Tibial artery (tissue), 4 donors: ENCODE measurements at places on chromosomes 7 and 10.

DNA sequence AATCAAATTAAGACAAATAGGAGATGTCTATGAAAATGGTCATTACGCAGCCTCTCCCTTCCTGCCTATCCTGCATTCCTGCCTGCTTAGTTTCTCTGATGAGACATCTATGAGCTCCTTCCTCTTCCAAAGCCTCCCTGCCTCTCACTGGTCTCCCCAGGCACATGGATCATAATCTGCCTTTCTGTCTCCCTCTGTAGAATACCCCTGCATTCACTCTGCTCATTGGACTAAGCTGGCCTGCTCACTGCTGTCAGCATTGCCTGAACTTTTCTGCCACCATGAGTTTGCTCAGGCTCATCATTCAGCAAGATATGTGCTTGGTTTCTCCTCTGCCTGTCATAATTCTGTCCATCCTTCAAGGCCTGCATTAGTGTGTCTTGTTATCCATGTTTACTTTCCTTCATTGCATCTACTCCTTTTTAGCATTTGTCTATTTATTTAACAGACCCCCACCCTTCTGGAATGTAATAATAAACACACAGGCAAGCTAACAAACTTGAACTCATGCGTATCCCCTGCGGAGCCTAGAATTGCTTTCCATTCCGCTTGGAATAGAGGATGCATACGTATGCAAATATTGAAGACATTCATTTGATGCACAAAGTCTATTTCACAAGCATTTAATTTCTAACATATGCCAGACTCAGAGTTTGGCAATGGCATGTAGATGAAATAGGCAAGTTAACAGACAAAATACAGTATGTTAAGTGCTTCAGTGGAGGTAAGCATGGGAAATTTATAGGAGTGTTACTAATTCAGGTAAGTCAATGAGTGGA lies 88.3 kb downstream of the PTPRZ1 start:
- no peaks in the 10 kb centered on the region for H3K36me3 ChIP-seq
- no peak overlapping the region for H3K4me3 ChIP-seq
- no peak overlapping the region for H3K27ac ChIP-seq
- no peaks in the 10 kb centered on the region for H3K4me1 ChIP-seq
- H3K27me3 ChIP-seq = no peaks in the 10 kb centered on the region
- DNase-seq = no peak

DNA sequence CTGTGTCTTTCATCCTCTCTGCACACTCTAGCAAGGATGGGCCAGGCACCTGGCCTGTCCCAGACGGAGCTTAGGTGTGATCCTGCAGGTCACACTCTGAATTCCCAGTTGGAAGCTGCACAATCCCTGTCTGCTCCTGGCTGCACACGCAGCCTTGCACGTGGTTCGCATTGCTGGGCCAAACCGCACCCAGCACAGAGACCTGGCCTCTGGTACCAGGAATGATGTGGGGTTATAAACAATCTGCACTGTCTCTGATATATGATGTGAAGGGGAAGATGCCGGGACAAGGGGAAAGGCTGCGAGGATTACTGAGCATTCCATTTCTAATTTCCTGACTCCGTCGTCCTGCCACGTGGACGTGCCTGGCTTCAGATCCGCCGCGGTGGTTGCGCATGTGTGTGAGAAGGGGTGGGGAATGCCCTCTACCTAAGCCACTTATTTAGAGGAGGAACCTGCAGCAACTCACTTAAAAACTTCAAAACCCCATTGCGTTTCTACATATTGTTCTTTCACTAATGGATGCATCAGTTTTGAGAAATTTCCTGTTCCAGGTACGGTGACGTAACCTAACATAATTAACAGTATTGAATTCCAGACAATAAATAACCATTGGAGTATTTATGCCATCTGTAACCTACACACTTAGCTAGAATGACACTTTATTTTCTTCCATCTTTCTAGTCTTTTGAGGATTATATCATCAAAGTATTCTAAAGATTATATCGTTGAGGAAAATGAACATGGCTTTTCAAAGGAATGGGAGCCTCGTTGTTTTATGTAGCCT lies 559.7 kb upstream of the MGMT start:
- no peaks in the 10 kb centered on the region for H3K4me1 ChIP-seq
- no peak overlapping the region for H3K4me3 ChIP-seq
- DNase-seq = no peak
- no peaks in the 10 kb centered on the region for H3K27me3 ChIP-seq

DNA sequence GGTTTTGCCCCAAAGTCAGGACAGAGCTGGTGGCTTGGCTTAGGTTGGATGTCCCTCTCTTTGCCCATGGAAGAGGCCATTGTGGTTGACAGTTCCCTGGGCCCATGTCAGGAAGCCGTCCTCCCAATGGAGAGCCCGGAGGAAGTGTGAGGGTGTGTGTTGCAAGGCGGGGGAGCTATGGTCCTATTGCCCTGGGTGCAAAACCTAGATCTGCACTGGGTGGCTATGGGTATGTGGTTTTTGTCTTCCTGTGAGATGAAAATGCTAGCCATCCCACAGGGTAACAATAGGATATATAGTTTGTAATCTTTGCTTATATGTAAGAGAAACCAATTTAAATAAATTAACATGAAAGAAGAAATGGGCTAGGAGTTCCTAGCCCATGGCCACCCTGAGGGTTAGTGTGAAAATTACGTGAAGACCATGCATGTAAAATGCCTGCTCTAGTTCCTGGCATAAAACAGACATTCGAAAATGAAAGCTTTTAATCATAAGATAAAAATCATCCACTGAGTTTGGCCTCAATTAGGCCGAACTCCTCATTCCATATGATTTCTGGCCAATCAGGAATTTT lies 189.2 kb downstream of the PLPP4 start:
- H3K27me3 ChIP-seq = no peaks in the 10 kb centered on the region
- no peak overlapping the region for H3K4me3 ChIP-seq
- no peak for DNase-seq
- no peak overlapping the region for H3K27ac ChIP-seq
- H3K36me3 ChIP-seq = no peaks in the 10 kb centered on the region

GRCh38 chr10:118800920-118801319 lies 46.1 kb upstream of the CACUL1 start:
- H3K27ac ChIP-seq = no peak overlapping the region
- no peaks in the 10 kb centered on the region for H3K27me3 ChIP-seq
- no peaks in the 10 kb centered on the region for H3K4me1 ChIP-seq
- no peak overlapping the region for H3K4me3 ChIP-seq

DNA sequence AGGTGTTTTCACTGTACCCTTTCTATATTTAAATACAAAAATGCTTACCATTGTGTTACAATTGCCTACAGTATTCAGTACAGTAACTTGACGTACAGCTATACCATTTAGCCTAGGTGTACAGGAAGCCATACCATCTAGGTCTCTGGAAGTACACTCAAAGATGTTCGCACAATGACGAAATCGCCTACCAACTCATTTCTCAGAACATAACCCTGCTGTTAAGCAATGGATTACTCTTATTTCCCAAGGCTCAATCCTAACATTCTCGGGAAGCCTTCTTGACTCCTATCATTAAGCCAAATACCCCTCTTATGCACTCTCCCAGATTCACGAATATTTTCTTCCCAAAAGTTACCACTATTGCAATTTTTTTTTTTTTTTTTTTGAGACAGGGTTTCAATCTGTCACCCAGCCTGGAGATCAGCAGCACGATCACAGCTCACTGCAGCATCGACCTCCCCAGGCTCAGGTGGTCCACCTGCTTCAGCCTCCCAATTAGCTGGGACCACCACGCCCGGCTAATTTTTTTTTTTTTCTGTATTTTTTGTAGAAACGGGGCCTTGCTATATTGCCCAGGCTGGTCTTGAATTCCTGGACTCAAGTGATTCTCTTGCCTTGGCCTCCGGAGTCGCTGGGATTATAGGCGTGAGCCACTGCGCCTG lies 1.5 kb downstream of the CWF19L1 start:
- no peak overlapping the region for H3K4me3 ChIP-seq
- DNase-seq = no peak
- H3K27ac ChIP-seq = no peak overlapping the region
- H3K36me3 ChIP-seq = peaks cover under 1% of the 10 kb centered on the region
- H3K4me1 ChIP-seq = peaks cover 22% of the 10 kb centered on the region
- no peaks in the 10 kb centered on the region for H3K27me3 ChIP-seq

GRCh38 chr7:3960050-3960763 lies 659.2 kb downstream of the SDK1 start:
- no peaks in the 10 kb centered on the region for H3K4me1 ChIP-seq
- no peak for DNase-seq
- peaks cover 24% of the 10 kb centered on the region for H3K36me3 ChIP-seq
- no peaks in the 10 kb centered on the region for H3K27me3 ChIP-seq

DNA sequence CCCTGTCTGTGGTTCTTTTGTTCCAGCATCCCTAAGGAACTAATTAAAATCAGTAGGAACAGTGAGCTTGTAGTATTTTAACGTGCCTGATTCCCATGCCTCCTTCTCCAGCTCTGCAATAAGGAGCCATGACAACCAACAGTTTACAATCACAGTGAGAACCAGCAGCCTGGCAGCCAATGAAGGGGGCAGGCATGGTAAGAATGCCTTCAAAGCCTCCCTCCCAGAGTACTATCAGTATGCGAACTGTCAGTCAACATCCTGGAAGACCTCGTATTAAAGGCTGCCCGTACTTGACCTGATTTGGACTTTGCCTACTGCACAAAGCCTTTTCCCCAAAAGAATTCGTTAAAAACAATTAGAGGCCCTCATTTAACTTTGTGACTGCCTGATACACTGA lies 7.7 kb downstream of the ZPBP start:
- no peaks in the 10 kb centered on the region for H3K4me1 ChIP-seq
- no peak for DNase-seq
- no peak overlapping the region for H3K4me3 ChIP-seq

- no peaks in the 10 kb centered on the region for H3K36me3 ChIP-seq
- H3K4me3 ChIP-seq = no peak overlapping the region
- H3K27ac ChIP-seq = no peak overlapping the region
- DNase-seq = no peak
- H3K4me1 ChIP-seq = no peaks in the 10 kb centered on the region
Measured at GRCh38 chr10:112932658-112933057, 17.4 kb upstream of the TCF7L2 start.

GRCh38 chr10:58299580-58299979 lies 30.6 kb downstream of the CISD1 start:
- no peaks in the 10 kb centered on the region for H3K36me3 ChIP-seq
- no peak overlapping the region for H3K4me3 ChIP-seq
- no peak overlapping the region for H3K27ac ChIP-seq
- no peaks in the 10 kb centered on the region for H3K27me3 ChIP-seq
- peak; percentile 33 for DNase-seq

GRCh38 chr7:36286226-36286625 lies 103.4 kb upstream of the ANLN start:
- H3K4me3 ChIP-seq = no peak overlapping the region
- H3K27ac ChIP-seq = no peak overlapping the region
- no peak for DNase-seq
- H3K4me1 ChIP-seq = peaks cover 12% of the 10 kb centered on the region

DNA sequence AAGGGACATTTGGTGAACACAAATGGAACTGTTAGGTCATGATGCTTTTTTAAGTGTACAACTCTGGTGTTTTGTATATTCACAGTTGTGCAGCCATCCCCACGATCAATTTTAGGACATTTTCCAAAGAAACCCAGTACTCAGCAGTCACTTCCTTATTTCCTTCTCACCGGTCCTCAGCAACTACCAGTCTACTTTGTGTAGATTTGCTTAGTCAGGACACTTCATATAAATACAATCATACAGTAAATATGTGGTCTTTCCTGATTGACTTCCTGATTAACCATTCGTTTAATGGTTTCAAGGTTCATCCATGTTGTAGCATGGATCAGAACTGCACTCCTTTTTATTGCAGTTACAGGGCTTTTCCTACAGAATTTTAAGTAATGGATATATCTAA lies 14.4 kb downstream of the SGPL1 start:
- H3K4me3 ChIP-seq = no peak overlapping the region
- no peaks in the 10 kb centered on the region for H3K27me3 ChIP-seq
- H3K4me1 ChIP-seq = no peaks in the 10 kb centered on the region
- no peak overlapping the region for H3K27ac ChIP-seq
- no peaks in the 10 kb centered on the region for H3K36me3 ChIP-seq

GRCh38 chr7:1385809-1386622 lies 73.3 kb downstream of the MICALL2 start:
- no peak overlapping the region for H3K4me3 ChIP-seq
- H3K4me1 ChIP-seq = no peaks in the 10 kb centered on the region
- H3K36me3 ChIP-seq = no peaks in the 10 kb centered on the region
- no peak overlapping the region for H3K27ac ChIP-seq
- no peak for DNase-seq

- peaks cover 5% of the 10 kb centered on the region for H3K4me1 ChIP-seq
- no peaks in the 10 kb centered on the region for H3K36me3 ChIP-seq
- no peaks in the 10 kb centered on the region for H3K27me3 ChIP-seq
- H3K4me3 ChIP-seq = no peak overlapping the region
- DNase-seq = no peak
Measured at GRCh38 chr7:35252612-35253459, 1.1 kb downstream of the TBX20 start.

GRCh38 chr10:104197364-104197763 lies 34.8 kb downstream of the CFAP43 start:
- DNase-seq = no peak
- no peaks in the 10 kb centered on the region for H3K36me3 ChIP-seq
- H3K27ac ChIP-seq = no peak overlapping the region
- no peak overlapping the region for H3K4me3 ChIP-seq
- H3K4me1 ChIP-seq = no peaks in the 10 kb centered on the region

DNA sequence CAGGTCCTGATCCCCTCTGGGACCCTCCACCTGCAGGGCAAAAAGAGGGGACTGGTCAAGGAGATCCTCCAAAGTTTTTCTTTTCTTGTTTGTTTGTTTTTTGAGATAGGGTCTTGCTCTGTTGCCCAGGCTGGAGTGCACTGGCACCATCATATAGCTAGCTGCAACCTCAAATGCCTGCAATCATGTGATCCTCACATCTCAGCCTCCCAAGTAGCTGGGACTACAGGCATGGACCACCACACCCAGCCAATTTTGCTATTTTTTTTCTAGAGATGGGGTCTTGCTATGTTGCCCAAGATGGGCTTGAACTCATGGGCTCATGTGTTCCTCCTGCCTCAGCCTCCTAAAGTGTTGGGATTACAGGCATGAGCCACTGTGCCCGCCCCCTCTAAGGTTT lies 41.0 kb downstream of the EPHB4 start:
- no peaks in the 10 kb centered on the region for H3K4me1 ChIP-seq
- no peak overlapping the region for H3K4me3 ChIP-seq
- H3K27ac ChIP-seq = no peak overlapping the region
- H3K27me3 ChIP-seq = peaks cover 49% of the 10 kb centered on the region

- H3K27ac ChIP-seq = no peak overlapping the region
- no peaks in the 10 kb centered on the region for H3K27me3 ChIP-seq
- DNase-seq = no peak
- no peak overlapping the region for H3K4me3 ChIP-seq
Measured at GRCh38 chr7:139799586-139799985, 21.8 kb upstream of the HIPK2 start.
